ENCODE measurements at places on chromosomes 1 and 21.

DNA sequence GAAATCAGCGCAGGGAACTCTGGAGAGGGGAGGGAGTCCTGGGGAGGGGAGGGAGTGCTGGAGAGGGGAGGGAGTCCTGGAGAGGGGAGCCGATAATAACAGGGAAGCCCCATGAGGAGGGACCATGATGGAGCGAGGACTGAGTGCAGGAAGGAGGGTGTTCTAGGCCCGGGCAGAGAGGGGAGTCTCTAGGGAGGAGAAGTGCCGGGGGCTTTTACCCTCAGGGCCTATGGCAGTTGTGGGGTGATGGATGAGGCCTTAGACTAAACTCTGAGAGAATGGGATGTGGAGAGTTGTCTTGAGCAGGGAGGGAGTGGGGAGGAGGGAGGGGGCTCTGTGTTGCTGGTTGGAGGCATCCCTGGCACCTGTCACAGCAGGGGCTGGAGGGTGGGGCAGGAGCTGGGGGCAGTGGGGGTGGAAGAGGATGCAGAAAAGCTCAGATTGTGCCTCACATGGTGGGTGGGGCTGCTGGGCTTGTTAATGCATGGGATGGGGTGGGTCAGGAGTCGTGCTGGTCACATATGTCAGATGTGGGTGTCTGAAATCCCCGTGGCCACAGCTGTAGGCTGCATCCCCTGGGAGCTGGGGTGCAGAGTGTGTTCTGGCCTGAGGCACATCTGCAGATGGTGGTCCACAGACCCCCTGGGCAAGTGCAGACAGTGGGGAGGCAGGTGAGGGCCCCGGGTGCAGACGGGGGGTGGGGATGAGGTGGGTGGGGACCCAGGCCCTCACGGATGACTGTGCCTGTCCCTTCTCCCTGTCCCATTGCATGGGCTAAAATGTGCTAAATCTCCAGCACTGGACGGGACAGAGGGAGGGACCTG is 88.4 kb upstream of the COL6A1 start:
- DNase-seq, result no peak

- DNase-seq, result no peak
Measured at GRCh38 chr21:36841866-36842265, 124.6 kb downstream of the HLCS start.

- peak; percentile 79 for DNase-seq
Measured at GRCh38 chr1:24898152-24898908, 31.7 kb downstream of the RUNX3 start.

DNA sequence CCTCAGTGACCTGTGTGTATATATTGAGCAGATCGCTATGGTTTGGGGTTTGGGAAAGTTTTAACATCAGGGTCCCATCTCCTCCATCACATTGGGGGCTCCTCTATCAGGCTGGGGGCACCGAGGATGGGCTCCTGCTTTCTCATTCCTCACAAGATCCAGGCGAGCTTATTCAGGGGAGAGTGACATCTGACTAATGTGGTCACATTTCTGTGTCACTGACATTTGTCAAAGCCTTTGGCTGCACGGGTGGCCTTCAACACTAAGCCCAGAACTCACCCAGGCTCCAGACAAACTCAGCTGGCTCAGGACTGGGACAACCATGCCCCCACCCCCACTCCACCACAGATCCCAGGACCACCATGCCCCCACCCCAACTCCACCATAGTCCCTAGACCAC is 103.3 kb upstream of the IFFO2 start:
- no peak for DNase-seq

DNA sequence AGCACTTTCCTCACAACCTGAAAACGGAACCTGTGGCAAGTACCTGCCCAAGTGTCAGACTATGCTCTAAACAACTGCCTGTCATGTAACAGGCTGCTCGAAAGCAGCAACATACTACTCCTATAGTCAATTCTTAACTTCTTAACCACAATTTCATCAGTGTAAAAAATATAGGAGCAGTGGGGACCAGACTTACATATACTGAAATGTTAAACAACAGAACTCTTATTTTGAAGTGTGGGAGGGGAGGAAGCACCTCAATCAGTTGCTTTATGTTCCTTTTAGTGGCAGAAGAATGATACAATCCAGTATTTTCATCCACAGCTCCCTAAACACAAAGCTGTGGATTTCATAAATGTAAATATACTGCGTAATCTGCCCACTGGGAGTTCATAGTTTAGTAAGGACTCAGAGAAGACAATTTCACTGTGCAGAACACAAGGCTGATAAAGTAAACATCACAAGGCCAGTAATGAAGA is 44.2 kb downstream of the WLS start:
- no peak for DNase-seq

DNA sequence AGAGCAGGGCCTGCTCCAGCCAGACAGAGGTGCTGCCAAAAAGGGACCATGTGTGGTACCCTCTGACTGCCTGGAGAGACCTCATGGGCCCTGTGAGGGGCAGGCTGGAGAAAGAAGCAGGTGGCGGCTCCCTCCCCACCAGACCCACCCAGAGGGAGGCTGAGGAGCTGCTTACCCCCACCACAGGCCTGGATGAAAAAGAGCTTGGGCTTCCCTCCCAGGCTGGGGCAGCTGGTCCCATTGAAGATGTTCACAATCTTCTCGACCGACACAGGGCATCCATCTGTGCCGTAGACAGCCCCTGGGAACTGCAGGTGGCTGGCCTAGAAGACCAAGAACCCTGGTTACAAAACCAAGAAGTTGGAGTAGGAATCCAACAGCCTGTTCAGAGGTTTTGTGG is 19.6 kb downstream of the CASP9 start:
- DNase-seq, result no peak

- DNase-seq, result no peak
Measured at GRCh38 chr1:151811181-151811580, 6.0 kb upstream of the LINGO4 start.

DNA sequence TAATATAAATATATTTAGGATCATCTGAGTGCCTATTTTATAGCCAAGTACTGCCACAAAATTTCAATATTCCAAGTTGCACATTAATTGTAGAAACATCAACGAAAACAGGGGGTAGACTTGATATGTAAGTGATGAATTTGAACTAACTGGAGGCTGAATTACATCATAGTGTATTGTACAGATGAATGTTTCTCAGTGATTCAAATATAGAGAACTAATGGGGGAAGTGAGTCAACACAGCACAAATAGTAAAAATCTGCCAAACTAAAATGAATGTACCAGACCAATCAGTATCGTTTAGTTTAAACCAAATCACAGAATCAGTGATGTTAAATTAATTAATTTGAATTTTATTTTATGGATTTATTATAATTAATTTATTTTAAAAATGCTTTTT is 42.8 kb downstream of the RTCA start:
- DNase-seq, result no peak

DNA sequence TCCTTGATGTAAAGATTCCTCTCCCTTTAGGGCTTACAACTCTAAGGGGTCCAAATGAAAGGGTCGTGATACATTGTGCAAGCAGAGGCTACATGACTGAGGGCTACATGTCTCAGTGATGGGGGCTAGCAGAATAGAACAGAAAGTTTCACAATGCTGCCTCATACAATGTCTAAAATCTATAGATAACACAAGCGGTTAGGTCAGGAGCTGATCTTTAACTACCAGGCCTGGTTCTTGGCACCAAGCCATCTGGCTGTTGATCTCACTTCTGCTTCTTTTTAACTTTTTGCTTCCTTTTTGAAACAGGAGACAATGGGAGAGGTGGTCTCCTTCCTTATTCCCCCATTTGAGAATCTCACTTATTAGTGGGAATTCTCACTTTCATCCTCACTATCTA is 710.2 kb downstream of the AMY1C start:
- DNase-seq, result no peak

GRCh38 chr1:201882665-201883132 is 6.0 kb upstream of the SHISA4 start:
- no peak for DNase-seq

- DNase-seq, result no peak
Measured at GRCh38 chr1:244659694-244660093, 6.8 kb downstream of the DESI2 start.

GRCh38 chr1:48596046-48596445 is 124.0 kb upstream of the SPATA6 start:
- no peak for DNase-seq

GRCh38 chr1:116560704-116561490 is 9.9 kb downstream of the CD58 start:
- no peak for DNase-seq

GRCh38 chr21:36992671-36993070 is 13.8 kb upstream of the RIPPLY3 start:
- DNase-seq, result peak; percentile 46

- DNase-seq, result no peak
Measured at GRCh38 chr21:25831300-25831960, 96.7 kb downstream of the GABPA start.

DNA sequence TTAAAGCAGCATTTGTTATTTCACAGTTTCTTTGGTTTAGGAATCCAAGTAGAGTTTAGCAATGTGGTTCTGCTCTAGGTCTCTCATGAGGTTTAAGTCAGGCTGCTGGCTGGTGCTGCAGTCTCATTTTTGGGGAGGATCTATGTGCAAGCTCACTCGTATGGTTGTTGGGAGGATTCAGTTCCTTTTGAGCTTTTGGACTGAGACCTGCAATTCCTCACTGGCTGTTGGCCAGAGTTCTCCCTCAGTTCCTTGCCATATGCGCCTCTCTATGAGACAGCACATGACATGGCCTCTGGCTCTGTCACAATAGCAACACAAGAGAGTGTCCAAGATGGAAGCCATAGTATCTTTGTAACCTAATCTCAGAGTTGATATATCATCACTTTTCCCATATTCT is 91.0 kb downstream of the OLFML2B start:
- no peak for DNase-seq

DNA sequence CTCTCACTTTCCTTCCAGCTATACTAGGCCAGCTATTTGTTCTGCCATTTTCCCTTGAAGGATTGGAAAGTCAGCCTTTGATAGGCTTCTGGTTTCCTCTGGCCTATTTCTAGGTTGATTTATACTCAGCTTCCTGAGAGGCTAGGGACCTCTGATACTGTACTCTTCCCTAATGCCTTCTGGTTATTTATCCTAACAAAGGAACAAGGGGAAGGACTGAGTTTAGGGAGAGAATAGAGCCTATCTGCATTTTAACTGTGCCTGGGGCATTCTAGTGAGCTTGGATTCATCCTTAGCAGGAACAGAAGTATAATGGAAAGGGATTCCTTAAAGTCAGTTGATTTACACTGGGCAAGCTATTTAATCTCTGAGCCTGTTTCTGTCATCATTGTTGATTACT is 11.8 kb upstream of the TMEM39B start:
- DNase-seq, result no peak

DNA sequence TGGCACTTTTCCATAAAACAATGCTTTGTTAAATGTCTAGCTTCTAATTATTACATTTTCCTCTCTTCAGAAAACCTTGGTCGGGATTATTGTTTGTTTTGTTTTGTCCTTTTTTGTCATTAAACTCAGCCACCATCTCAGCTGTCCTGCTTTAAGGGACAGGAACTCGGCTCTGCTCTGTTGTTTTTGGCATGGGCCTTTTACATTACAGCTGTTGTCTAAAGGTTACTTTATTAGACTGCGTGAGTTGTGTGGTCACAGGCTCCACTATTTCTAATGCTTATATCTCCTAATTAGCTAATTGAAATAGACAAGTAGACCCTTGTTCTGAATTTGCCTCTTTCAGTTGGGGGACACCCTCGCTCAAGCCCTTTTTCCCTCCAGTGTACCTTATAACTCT is 1.6 kb downstream of the PALMD start:
- no peak for DNase-seq

- no peak for DNase-seq
Measured at GRCh38 chr1:185672719-185673360, 61.4 kb upstream of the HMCN1 start.

- DNase-seq, result no peak
Measured at GRCh38 chr1:212484701-212485570, 52.2 kb downstream of the NENF start.

DNA sequence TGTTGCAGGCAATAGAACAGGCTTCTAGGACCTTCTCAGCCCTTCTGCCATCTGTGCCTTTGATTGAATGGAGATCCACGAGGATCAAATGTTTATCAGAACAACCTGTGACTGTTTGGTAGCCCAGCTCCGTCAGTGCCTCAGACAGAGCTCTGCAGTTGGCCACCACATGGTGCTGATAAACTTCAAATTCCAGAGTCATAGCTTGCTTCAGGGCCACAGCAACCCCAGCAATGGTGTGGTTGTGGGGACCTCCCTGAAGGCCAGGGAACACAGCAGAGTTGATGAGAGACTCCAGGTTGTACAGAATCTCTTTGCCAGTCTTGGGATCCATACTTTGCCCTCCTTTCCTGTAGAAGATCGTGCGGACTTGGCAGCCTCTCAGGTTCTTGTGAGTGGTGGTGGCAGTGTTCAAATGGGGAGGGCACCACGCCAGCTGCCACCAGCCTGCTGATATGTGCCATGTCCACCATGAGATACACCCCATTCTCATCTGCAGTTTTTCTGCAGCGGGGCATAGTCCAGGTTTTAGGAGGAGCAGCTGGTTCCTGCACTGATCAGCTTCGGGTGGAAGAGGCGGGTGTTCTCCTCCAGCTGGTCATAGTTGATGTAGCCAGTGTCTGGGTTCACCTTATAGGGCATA is 82.9 kb upstream of the ARTN start:
- DNase-seq, result no peak

GRCh38 chr1:245901037-245901436 is 606.0 kb downstream of the SMYD3 start:
- no peak for DNase-seq

GRCh38 chr1:46481961-46482360 is 7.7 kb upstream of the DMBX1 start:
- DNase-seq, result no peak

- DNase-seq, result peak; percentile 34
Measured at GRCh38 chr1:168319691-168320090, 39.0 kb downstream of the TBX19 start.

- no peak for DNase-seq
Measured at GRCh38 chr1:41468122-41468762, 16.2 kb downstream of the EDN2 start.

- DNase-seq, result no peak
Measured at GRCh38 chr1:68093737-68094136, 43.3 kb upstream of the DIRAS3 start.

GRCh38 chr21:34020005-34020847 is 53.2 kb upstream of the MRPS6 start:
- no peak for DNase-seq

GRCh38 chr1:67773462-67773861 is 59.8 kb downstream of the GNG12 start:
- DNase-seq, result no peak

DNA sequence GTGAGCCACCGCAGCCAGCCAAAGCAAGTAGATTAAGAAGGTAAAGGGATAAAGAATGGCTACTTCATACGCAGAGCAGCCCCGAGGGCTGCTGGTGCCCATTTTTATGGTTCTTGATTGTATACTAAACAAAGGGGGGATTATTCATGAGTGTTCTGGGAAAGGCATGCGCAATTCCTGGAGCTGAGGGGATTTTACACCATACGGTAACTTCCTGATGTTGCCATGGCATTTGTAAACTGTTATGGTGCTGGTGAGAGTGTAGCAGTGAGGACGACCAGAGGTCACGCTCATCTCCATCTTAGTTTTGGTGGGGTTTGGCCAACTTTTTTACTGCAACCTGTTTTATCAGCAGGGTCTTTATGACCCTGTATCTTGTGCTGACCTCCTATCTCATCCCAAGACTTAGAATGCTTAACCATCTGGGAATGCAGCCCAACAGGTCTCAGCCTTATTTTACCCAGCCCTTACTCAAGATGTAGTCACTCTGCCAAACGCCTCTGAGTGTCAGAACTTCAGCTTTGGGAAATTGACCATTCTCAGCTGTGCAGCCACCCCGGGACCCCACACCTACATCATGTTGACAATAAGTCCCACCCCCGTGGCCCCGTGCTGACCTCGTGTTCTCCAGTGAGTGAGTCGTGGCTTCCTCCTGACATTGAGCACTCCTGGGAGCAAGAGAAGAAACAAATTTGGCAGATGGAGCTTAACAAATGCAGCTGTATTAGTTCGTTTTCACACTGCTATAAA is 149.4 kb upstream of the COL6A1 start:
- no peak for DNase-seq

Measured in WTC11 (cell line).